GM12891 (cell line): ENCODE measurements at places on chromosomes 4 and X.
A peak's percentile ranks its signal among the peaks of the same experiment; 100 is the strongest.

DNA sequence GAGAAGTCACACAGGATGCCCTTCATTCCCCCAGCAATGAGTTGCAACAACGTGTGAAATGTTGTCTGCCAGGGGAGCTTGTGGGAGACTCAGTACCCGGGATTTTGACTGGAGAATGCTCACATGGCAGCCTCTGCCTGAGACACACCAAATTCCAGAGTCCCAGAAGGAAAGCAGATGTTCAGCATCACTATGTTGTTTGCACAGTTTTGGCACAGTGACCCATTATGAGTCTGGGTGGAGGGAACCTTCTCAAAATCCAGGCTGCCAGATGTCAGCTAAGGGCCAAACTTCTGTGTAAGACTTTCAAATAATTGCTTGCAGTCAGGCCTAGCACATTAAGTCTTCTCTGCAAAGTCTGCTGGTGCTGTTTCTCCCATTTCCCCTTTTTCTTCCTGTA is 1029.7 kb upstream of the TENM3 start:
- DNase-seq = no peak

DNA sequence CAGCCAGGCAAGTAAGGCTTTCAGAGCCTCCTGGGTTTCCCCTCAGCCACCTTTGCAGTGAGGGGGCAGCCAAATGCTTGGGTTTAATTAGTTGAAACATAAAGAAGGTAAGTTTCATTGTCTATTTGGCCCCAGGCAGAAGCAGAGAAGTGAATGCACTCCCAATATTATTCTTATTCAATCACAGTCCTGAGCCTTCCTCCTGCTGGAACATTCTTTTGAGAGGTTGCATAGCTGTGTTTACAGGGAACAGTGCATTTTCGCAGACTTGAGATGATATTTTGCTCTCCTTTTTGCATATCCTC is 13.9 kb downstream of the SLC2A9 start:
- DNase-seq = no peak

DNA sequence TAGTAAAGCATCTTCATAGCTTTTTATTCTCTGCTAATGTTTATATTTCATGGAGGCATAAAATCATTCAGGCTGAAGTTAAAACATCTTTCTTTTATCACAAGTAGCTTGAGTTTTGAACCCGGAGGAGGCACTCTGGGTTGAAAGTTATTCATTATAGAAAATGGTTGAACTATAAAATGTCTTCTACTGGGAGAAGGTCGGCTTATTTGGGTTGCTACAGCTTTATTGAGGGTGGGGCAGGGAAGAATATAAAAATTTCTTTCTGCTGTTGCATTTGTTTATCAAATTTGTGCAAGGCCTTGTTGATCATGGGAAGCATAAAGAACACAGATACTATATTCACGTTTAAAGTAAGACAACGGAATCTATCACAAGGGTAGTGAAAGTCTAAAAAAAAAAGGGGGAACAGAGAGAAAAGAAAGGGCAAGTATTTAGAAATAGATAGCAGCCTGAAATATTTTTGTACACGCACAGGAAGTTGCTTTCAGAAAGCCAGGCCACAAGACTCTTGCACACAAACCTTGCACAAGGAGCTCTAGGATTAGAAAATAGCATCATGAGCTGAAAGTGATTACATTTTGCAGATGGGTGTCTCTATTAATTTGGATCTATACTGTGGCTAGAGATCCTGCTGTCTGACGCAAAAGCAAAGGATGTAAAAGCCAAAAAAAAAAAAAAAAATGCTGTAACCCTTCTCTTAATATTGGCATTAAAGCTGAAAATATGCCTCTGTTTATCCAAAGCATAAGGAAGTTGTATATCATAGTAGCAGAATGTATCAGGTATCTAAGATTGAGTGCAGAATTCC is 37.2 kb upstream of the FAM9C start:
- DNase-seq = no peak

GRCh38 chr4:155249016-155249566 is 40.7 kb downstream of the NPY2R start:
- no peak for DNase-seq

DNA sequence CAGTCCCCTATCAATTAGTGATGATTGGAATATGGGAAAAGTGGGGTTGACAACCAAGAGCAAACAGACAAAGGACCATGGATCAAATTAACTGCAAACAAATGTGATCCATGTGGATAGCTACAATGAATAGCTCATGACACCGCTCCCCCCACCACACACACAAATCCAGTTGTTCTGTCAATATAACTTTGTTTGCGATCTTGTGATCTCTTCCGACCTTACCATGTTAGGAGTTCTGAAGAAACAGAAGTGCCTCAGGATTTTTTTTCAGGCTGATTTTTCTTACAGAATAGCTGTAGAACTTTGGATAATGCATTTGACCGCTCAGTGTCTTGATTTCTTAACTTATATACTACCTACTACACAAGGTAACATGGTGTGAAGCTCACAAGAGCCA is 116.6 kb downstream of the SH2D1A start:
- DNase-seq = no peak

GRCh38 chrX:49183701-49184281 is 2.4 kb downstream of the PRICKLE3 start:
- no peak for DNase-seq

- DNase-seq = no peak
Measured at GRCh38 chr4:141132072-141132708, 1.1 kb downstream of the RNF150 start.

DNA sequence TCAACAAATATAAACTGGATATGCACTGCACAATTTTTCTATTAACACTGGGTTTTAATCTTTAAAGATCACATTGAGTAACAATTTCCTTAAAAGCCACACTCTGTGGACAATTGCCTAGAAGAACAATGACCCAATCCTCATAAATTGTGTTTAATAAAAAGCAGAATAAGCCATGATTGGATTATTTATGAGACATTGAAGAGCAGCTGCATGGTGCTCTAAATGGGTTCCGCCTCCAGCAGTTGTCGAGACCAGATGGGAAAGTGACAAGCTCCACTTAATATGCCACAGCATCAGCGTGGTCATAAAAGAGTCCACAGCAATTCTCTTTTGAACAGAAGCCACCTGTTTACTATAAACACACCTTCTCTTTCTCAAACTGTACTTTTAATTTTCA is 635.2 kb upstream of the FRG1 start:
- no peak for DNase-seq

- no peak for DNase-seq
Measured at GRCh38 chr4:84971319-84971932, 4.9 kb upstream of the WDFY3 start.

DNA sequence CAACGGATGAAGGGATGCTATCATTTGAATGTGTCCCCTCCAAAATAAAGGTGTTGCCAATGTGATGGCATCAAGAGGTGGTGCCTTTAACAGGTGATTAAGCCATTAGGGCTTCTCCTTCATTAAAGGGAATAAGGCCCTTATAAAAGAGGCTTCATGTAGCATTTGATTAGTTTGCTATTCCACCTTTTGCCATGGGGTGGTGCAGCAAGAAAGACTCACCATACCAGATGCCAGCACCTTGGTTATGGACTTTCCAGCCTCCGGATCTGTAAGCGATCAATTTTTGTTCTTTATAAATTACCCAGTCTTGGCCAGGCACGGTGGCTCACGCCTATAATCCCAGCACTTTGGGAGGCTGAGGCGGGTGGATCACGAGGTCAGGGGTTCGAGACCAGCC is 7.9 kb upstream of the SLC25A43 start:
- DNase-seq = peak; percentile 29

DNA sequence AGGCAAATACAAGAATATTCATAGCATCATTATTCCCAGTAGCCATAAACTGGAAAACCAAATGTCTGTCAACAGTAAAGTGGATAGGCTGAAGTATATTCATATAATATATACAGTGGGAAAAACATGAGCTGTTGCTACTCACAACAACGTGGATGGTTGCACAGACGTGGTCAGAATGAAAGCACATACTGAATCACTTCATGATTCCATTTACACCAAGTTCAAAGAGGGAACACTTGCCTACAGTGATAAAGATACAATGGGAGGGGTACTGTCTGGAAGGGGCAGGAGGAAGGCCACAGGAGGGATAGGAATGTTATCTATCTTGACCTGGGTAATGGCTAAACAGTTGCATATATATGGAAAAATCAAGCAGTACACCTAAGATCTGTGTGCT is 25.3 kb downstream of the APBB2 start:
- no peak for DNase-seq

DNA sequence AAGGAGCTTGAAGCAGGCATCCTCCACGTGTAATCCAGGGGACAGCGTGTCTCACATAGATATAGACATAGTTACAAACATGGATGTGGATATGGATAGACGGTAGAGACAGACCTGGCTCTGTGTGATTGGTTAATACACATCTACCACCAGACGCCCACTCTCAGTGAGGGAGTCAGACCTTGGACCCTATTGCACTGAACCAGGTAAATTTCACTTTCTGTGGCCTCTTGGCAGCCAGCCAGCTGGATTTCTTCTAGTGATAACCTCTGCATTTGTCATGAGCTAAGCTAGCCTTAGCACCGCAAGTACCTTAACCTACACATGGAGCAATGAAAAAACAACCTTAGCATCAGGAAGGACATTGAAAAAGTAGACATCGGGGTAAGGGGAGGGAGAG is 79.2 kb upstream of the ACSL4 start:
- no peak for DNase-seq
